ENCODE measurements at places on chromosomes 16 and 17. TPM values are rescaled to one million over a fixed set of nuclear protein-coding genes. Genes with fewer than 3 reads are reported as not detected.

GRCh38 chr16:81891736-81892364 lies 112.8 kb downstream of the PLCG2 start:
- no peak for DNase-seq

- DNase-seq: no peak
Measured at GRCh38 chr16:69105501-69106361, at the start of gene HAS3. Gene HAS3, plus strand, starts transcription at chr16:69105653. Its CDS starts 3,743 bp downstream, at chr16:69109396.

HOXB7 gene
- total RNA-seq: 0.78 TPM

GRCh38 chr16:88839026-88839529 lies 17.7 kb downstream of the GALNS start:
- DNase-seq: no peak

DNA sequence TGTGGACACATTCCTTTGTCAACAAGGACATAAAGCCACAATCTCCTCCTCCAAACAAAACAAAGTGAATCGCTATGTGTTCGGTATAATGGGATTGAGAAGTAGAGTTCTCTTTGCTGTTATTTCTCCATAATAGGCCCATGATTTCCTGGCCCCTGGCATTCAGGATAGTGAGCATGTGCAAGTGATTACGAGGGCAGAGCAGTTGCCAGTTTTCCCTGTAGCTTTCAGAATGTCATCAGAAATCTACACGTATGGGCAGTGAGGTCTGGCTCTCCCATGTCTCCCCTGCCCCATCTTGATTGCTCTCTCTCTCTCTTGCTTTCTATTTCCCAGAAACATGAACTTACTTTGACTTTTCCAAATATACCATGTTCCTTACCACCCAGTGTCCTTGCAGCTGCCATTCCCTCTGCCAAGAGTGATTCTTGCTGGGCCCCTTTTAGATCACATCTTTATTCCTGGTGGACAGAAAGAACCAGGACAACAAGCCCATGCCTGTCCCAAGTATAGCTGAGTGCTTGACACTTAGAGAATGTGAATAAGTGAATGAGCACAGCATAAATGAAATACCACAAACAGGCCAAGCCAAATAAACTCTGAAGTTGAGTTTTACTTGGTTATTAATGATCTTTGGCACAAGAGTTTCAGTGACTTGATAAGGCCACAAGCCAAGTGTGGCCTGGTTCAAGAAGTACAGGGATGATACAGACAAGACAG lies 273.1 kb downstream of the CDH13 start:
- DNase-seq: no peak
